ENCODE measurements at places on chromosomes 13 and 19.

GRCh38 chr13:56314765-56315164 is 826.0 kb upstream of the PRR20A start:
- no peak for DNase-seq

- DNase-seq = no peak
Observed at GRCh38 chr13:52158629-52159158, 703 bp downstream of the NEK3 start.

- no peak for DNase-seq
Observed at GRCh38 chr13:80654638-80655249, 313.8 kb upstream of the SPRY2 start.

DNA sequence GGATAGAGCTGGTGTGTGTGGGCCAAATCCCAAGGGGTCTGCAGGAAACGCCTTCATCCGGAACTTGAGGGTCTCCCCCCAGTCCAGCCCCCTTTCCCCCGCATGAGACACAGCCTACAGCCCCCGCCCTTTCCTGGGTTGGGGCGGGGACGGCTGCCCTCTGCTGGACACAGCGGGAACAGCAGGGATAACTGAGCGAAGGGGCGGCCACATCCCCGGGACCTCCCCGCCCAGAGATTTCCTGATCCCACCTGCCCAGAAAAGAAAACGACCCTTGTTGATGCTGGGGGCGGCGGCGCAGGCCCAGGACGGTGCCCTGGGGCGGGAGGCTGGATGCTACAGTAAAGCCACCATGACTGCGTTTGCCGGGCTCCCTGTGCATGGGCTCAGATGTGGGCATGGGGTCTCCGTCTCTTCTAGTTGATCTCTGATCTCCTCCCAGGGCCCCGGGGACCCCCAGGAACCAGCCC is 14.2 kb downstream of the ONECUT3 start:
- peak; percentile 5 for DNase-seq

- no peak for DNase-seq
Observed at GRCh38 chr13:29436291-29436690, 159.2 kb downstream of the SLC7A1 start.

- DNase-seq = no peak
Observed at GRCh38 chr13:109650861-109651260, 135.5 kb downstream of the IRS2 start.

All from NCI-H774 (cell line).